CD8-positive, alpha-beta memory T cell (primary cell): ENCODE measurements at places on chromosomes 5 and 9. TPM values are rescaled to one million over a fixed set of nuclear protein-coding genes. Genes with fewer than 3 reads are reported as not detected.

The BTNL8 gene
- total RNA-seq, result not detected

DNA sequence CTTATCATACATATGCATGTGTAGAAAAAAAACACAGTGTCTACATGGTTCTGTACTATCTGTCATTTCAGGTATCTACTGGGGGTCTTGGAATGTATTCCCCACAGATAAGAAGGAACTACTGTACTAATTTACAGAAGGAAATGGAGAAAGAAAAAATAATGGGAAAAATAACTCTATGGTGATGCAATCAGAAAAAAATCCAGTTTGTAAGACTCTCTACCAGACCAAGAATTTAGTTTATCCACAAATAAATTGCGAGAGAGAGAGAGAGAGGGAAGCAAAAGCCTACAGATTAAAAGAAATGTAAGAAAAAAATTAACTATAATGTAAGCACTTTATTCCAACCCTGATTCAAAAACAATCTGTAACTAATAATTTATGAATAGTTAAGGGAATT is 708.6 kb upstream of the ZNF608 start:
- no peak for DNase-seq

- no peak for DNase-seq
Measured at GRCh38 chr5:68708842-68709170, 385.0 kb upstream of the SLC30A5 start.

DNA sequence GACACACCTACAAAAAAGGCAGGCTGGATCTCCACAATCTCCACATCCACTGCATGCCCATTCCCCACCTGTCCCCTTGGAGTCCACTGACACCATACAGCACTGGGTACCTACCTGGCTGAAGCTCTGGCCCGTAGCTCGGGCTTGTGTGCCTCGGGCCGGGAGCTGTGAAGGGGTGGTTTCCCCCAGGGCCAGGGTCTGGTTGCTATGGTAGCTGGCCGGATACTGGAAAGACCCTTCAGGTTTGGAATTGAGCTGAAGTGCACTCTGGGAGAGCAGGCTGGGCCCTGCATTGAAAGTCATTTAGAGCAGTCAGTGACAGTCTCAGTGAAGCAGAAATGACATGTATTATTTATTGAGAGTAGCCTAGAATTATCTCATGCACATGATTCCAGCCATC is 507.3 kb downstream of the CTNND2 start:
- DNase-seq, result no peak

GRCh38 chr5:113343343-113343742 is 91.4 kb downstream of the TSSK1B start:
- DNase-seq, result no peak

The ZDHHC11B gene
- total RNA-seq, result 0.40 TPM

DNA sequence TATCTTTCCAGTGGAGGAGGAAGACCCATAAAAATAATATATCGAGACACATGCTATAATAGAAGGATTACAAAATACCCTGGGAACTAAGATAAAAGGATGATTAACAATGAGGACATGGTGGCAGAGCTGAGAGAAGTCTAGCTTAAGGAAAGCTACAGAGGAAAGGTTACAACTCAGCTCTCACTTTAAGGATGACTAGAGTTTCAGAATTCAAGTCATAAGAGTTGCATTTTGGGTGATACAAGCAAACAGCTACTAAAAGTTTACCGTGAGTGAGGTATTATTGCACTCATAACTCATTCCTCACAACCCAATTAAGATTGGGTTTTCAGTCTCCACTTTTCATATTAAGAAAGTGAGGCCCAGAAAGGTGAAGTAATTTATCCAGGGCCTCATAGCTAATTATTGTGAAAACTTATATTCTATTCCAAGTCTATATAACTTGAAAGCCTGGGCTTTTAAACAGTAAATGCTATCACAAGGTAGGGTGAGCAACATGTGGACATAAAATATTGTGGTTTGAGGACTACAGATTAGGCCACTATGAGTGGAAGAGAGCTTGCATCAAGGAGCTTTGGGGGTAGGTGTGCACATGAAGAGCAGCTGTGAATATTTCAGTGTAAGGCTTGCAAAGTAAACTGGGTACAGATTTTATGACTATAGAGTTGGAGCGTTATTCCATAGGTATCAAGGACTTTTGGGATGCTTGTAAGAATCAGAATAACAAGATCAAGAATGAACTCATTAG is 28.0 kb downstream of the JAKMIP2 start:
- DNase-seq, result no peak

The FOXI1 gene
- total RNA-seq, result not detected

- DNase-seq, result no peak
Measured at GRCh38 chr9:120363697-120364096, 216.3 kb downstream of the CDK5RAP2 start.

The ERP44 gene
- total RNA-seq, result 16.8 TPM

DNA sequence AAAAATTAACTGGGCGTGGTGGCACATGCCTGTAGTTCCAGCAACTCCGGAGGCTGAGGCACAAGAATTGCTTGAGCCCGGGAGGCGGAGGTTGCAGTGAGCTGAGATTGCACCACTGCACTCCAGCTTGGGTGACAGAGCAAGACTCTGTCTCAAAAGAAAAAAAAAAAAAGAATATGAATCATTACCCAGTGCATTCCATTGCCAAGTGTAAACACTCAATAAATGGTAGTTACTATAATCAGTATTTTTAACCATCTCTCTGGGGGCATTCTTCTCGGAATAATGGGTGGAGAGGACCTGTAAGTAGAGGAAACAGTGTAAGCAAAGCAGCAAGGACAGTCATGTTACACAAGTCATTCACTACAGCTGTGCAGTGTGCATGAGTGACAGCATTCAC is 13.8 kb upstream of the RANBP17 start:
- DNase-seq, result no peak

The RASEF gene
- total RNA-seq, result not detected

- DNase-seq, result no peak
Measured at GRCh38 chr9:5843794-5844471, 11.0 kb upstream of the ERMP1 start.

- DNase-seq, result no peak
Measured at GRCh38 chr5:96143450-96143849, 181.8 kb upstream of the ELL2 start.

- DNase-seq, result no peak
Measured at GRCh38 chr5:95102687-95103086, 182.2 kb downstream of the MCTP1 start.

GRCh38 chr9:35771943-35772342 is 17.9 kb upstream of the MSMP start:
- no peak for DNase-seq

The TICAM2 gene
- total RNA-seq, result 0.72 TPM

The LCN10 gene
- 1.2 TPM for total RNA-seq

DNA sequence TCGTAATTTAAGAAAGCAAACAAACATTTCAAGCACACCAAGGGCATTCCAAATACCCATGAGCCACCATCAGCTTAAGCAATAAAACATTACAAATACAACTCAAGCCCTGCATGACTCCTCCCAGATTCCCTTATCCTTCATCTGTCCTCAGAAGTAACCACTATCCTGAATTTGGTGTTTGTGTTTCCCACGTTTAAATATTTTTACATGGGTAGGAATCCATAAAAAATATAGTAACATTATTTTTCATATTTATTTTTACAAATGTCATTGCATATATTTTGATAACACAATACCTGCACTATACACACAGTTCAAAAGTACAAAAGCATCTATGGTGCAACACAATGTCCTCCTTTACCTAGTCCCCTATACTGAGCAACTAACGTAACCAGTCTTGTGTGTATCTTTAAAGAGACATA is 6.4 kb downstream of the PRKAA1 start:
- DNase-seq, result no peak

- DNase-seq, result no peak
Measured at GRCh38 chr9:16726718-16727451, 143.6 kb downstream of the BNC2 start.

GRCh38 chr5:67425514-67425913 is 228.9 kb upstream of the CD180 start:
- DNase-seq, result no peak

The RMRP gene
- 11,549 TPM for total RNA-seq

- no peak for DNase-seq
Measured at GRCh38 chr9:108297073-108297472, 558.7 kb downstream of the ACTL7B start.

- DNase-seq, result no peak
Measured at GRCh38 chr9:1759009-1759408, 256.1 kb upstream of the SMARCA2 start.

The IFNB1 gene
- not detected for total RNA-seq

The IL3 gene
- total RNA-seq, result 69.7 TPM

DNA sequence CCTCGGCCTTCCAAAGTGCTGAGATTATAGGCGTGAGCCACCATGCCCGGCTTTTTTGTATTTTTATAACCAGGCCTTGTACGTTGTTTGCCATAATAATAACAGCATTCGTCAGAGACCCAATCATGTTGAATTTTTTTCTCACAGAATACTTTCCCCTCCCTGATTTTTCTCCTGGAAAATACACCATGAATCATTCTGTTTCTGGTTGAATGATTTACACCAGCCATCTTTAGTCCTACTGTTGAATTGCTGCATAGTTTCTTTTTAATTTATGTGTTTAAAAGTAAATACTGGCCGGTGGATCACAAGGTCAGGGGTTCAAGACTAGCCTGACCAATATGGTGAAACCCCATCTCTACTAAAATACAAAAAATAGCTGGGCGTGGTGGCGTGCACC is 3.5 kb downstream of the CNOT8 start:
- no peak for DNase-seq

GRCh38 chr5:150626853-150627276 is 13.6 kb upstream of the SYNPO start:
- no peak for DNase-seq

DNA sequence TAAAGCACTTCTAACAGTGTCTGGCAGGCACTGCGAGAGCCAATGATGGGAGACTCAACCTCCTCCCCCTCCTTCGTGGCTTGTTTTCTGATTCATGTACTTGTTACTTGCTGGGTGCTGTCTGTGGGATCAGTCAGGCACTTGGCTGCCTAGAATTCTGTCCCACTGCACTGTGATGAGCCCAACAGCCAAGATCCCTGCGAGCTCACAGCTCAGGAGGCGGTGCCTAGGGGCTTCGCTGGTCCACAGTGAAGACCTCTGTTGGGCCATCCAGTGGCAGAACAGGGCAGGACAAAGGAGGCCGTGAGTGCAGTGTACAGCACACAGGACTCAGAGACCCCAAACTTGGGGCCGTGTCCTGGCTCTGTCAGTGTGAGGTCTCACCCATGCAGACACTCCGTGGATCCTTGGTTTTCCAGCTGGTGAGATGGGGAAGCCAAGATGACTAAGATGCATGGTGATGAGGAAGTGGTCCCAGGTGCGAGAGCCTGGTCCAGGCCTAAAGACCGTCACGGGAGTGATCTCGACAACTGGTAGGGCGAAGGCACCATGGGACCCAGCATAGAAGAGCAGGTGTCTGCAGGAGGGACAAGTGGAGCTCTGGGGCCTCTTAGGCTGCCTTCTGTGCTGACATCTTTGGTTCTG is 19.5 kb downstream of the MYMK start:
- no peak for DNase-seq
